ENCODE measurements at places on chromosomes 11 and 22.

GRCh38 chr22:47602732-47603131, 840.3 kb downstream of the TBC1D22A start:
- DNase-seq, result no peak

DNA sequence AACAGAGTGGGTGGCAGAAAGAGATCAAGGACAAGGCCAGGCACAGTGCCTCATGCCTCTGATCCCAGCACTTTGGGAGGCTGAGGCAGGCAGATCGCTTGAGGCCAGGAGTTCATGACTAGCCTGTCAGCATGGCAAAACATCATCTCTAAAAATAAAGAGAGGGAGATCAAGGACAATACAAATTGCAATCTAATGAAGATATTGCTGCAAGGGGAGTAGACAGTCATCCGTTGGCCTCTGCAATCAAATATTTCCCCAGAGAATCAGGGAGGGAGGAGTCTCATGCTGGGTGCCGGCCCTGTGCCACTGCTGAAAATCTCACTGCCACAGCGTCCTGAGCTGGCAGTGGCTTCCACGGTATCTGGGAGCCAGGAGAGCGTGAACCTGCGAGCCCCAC, 19.4 kb upstream of the IL17RA start:
- no peak for DNase-seq

- DNase-seq, result no peak
Observed at GRCh38 chr11:91846649-91847048, 378.0 kb upstream of the FAT3 start.

- no peak for DNase-seq
Observed at GRCh38 chr11:67384851-67385366, 6.9 kb upstream of the RAD9A start.

DNA sequence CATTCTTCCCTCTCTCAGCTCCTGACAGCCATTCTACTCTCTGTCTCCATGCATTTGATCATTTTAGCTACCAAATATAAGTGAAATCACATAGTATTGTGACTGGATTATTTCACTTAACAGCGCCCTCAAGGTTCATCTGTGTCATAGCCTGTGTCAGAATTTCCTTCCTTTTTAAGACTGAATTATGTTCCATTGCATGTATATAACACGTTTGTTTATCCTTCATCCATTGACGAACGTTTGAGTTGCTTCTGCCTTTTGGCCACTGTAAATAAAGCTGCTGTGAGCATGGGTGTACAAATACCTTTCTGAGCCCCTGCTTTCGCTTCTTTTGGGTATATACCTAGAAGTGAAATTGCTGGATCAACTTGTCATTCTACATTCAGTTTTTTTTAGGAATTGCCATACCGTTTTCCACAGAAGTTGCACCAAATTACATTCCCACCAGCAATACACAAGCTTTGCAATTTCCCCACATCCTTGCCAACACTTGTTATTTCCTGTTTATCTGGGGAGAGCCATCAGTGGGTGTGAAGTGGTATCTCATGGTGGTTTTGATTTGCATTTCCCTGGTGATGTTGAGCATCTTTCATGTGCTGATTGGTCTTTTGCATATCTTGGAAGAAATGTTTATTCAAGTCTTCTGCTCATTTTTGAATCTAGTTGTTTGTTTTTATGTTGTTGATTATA, 17.5 kb downstream of the GLB1L2 start:
- no peak for DNase-seq

GRCh38 chr11:84870486-84870885, 756.7 kb downstream of the DLG2 start:
- DNase-seq, result no peak

DNA sequence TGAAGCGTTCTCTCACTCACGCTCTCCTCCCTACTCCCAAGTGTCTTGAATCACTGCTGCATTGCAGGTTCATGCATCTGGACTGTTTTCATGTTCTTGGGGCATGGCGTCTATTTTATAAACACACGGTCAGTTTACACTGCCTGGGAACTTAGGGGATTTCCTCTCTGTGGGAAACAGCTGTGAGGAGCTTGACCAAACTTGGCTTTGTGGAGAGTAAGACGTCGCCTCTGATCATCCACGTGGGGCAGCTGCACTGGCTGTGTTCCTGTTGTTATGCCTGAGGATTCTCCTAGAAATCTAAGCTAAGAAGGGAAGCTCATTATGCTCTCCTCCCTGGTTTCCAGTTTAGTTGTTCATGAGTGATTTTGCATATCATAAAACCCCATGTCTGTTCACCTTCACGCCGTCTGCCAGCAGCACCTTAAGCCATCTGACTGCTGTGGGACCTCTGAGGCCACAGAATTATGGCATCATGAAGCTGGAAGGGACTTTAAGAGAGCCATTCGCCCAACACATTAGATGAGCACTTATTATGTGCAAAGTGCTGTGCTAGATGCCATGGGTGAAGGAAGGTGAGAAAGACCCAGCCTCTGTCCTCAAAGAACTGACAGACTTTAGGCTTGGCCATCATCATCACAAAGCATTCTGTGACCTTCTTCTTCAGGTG, 38.8 kb upstream of the POU2AF1 start:
- no peak for DNase-seq

DNA sequence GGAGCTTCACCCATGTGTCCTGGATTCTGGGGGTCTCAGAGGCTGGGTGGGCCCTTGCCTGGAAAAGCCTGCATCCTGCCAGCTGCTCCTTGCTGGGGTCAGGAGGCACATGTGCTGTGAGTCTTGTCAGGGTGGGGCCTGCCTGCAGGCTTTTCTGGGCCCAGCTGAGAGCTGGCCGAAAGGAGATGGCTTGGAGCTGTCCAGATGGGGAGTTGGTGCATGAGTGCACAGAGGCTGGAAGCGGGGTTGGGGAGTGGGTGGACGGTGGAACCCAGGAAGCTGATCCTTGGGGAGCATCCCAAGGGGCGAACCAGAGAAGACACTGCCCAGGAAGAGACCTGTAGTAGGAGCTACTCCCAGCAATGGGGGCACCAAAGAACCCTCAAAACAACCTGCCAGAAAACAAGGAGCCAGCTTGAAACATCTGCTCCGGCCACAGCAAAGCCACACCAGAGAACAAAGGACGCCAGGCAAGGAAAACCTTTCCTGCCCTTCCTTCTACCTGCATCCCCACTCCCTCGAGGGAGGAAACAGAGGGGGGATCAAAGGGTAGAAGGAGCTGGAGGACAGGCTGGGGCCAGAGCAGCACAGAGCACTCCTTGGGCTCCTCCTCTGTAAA, 8.2 kb upstream of the KCTD17 start:
- DNase-seq, result no peak

GRCh38 chr11:9594267-9595046, 21.0 kb downstream of the WEE1 start:
- DNase-seq, result no peak

DNA sequence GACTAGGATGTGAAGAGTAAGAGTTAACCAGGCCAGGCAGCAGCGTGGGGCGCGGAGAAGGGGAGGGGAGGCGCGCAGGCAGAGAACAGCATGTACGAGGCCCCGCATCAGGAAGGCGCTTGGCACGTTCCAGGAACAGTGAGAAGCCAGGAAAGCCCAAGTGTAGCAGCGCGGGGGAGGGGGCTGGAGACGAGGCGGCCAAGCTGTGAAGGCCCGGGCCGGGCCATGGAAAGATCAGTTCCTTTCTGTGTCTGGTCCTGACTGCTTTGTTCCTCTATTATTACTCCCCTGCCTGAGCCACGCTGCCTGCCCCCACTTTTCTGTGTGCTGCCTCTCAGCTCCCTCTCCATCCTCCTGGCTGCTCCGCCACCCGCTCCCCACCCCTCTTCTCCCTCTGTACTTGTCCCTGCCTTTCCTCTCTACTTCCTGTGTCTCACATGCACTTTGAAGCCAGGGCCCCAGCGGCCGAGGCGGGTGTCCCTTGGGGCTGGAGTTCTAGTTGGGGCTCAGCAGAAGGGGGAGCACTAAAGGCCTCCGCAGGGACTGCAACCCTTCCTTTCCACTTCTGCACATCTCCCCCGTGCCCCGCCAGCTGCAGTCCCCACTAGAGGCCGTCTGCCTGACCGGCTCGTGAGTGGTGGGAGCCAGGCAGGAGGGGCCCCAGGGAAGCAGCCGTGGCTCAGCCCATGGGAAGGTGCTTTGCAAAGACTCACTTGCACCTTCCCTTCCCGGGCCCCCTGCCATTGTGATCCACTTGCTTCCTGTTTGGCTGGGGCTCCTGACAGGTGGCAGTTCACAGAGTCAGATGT, 63.7 kb downstream of the PRDM11 start:
- peak; percentile 73 for DNase-seq

DNA sequence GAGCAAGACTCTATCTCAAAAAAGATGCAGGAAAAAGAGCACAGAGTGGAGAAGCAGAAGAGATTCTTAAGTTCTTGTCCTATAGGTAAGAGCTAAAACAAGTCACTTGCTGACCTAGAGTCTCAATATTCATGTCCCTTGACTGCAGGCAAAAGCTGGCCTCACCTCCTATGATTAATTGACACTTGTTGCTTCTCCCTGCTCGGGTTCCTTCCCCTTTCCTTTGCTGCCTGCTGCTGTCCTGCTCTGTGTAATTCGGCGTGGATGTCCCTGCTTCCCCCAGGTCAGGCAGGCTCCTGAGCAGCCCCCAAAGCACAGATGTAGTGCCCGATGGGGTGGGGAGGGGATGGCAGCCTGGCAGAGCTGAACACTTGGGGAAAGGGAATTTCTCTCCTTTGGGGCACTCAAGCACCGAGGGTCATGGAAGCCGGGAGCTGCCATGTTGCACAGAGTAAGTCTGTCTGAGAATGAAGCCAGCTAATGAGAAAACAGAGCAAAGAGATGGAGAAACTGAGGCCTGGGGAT, 60.8 kb upstream of the NUP50 start:
- DNase-seq, result no peak

Measured in thoracic aorta (tissue), 2 donors.